ENCODE measurements at places on chromosomes 1 and 21.

GRCh38 chr1:33654267-33654834, 181.9 kb downstream of the ZSCAN20 start:
- DNase-seq, result no peak

- no peak for DNase-seq
These were observed 377.5 kb downstream of the HLX start for GRCh38 chr1:221256773-221257172.

DNA sequence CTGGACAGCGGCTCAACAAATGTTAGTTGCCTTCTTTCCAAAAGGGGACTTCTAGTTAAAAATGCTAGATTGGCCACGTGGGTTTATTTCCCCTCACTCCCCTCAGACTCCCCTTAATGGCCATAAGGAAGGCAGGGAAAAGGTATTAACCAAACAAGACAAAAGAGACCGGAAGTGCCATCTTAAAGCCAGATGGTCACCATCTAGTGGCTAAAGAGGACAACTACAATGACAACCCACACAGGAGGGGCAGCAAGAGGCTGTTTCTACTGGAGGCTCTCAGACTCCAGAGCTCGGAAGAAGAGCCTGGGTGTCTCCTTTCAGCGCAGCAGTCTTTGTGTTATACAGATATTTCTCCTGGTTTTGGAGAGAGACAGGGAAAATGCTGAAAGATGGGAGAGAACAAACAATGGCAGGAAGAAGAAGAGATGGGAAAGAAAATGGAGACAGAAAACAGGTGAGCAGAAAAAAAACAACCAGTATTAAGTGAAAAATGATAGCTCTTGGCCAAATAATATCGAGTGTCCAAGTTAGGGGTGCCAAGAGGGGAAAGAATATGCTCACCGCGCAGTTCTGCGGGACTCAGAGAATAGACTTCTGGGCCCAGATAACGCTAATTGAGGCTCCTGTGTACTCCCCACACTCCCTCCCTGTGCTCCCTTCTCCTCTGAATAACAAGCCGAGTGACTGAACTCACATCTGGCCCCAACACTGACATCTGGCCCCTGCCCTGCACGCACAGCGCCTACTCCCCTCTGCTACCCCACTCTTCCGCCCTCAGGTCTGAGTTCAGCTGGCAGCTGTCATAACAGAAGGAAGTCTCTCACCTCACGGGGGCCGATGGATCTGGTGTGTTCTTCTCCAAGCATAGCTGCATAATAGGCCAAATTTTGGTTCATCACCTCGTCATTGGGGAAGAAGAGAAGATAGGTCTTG, 9.6 kb downstream of the P3H1 start:
- no peak for DNase-seq

- DNase-seq, result no peak
These were observed 29.6 kb downstream of the ZNF695 start for GRCh38 chr1:246978281-246978680.

DNA sequence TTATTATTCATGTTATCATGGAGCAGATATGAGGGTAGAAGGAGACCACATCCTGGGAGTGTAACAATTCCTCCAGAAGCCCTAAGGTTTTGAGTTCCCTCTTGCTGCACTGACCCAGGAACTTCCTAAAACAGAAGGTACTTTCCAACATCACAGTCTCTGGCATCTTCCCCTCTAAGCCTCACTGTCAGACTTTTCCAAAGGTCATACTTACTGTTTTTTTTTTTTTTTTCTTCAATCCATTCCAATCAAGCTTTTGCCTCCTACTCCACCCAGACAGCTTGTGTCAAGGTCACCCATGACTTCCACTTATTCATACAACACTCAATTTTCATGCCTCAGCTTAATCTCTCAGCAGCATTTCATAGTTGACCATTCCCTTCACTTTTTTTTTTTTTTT, 18.4 kb upstream of the UQCRHL start:
- DNase-seq, result no peak

- DNase-seq, result no peak
These were observed 489.3 kb downstream of the MATN1 start for GRCh38 chr1:30234091-30234490.

DNA sequence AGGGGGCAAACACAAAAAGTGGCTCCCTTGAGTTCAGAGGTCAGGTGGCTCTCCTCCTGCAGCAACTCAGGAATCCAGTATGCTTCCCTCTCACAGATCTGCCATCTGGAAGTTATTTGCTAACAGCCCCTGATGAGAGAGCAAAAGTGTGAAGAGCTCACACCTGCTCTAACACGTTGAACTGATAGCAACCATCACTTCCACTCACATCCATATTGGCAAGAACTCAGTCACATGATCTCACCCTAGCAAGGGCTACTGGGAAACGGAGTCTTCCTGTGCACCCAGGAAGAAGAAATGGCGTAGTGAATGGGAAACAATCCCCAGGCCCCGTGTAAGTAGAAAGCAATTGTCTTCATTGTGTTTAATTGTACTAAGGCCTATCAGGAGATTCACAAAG, 20.7 kb upstream of the SLC45A1 start:
- no peak for DNase-seq

GRCh38 chr1:222994511-222995235, 148.4 kb downstream of the TLR5 start:
- no peak for DNase-seq

DNA sequence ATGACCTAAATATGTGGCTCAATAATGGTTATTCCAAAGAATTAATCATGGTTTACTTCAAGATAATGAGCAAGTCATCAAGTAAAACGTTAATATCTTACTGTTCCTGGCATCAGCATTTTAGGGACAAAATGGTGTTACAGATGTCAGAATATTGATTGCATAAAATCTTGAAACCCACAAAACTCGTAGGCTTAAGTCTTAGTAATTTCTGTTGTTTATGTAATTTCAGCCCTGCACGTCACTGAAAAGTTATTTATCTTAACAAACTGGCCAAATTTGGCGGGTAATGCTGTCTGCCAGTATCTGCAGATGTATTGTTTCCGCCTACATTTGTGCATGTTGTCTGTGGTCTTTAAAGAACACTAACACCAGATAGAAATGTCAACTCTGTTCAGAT, 25.8 kb downstream of the CDC7 start:
- no peak for DNase-seq

GRCh38 chr1:25054526-25055323, 124.6 kb upstream of the RUNX3 start:
- DNase-seq, result no peak

- DNase-seq, result no peak
These were observed 188.9 kb upstream of the TMEM51 start for GRCh38 chr1:14964711-14965055.

GRCh38 chr21:18251065-18251464, 6.4 kb downstream of the CHODL start:
- no peak for DNase-seq

DNA sequence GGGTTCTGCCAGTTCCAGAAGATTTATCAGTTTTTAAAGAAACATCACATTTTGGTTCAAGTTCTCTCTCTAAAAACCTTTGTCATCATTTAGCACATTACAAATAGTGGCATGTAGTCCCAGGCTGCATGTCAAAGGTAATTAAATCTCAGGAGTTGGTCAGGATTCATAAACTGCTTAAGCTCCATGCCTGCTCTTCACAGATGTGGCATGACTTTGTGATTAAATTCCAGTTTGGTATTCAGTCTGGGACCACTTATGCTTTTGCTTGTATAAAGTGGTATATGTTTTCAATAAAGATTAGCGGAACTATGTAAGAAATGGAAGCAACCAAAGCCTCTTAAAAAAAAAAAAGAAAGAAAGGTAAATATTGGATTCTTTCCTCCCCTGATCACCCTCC, 408.0 kb downstream of the DISC1 start:
- no peak for DNase-seq

DNA sequence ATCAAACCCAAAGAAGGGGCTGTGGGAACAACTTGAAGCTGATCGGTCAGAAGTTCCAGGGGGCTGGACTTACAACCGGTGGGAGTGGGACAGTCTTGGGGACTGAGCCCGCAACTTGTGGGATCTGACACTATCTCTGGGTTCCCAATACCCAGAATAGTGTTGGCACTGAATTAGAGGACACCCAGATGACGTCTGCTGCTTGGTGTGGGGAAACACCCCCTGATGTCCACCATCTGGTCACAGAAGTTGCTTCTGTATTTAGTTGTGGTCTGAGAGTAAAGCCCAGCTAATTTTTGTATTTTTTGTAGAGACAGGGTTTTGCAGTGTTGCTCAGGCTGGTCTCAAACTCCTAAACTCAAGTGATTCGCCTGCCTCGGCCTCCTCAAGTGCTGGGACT, 28.8 kb downstream of the SERBP1 start:
- no peak for DNase-seq

- peak; percentile 84 for DNase-seq
These were observed at the start of gene LSM10 for GRCh38 chr1:36397378-36398230. TSS of gene LSM10 (minus strand) at chr1:36397908. CDS start at chr1:36394129, 3,779 bp downstream.

DNA sequence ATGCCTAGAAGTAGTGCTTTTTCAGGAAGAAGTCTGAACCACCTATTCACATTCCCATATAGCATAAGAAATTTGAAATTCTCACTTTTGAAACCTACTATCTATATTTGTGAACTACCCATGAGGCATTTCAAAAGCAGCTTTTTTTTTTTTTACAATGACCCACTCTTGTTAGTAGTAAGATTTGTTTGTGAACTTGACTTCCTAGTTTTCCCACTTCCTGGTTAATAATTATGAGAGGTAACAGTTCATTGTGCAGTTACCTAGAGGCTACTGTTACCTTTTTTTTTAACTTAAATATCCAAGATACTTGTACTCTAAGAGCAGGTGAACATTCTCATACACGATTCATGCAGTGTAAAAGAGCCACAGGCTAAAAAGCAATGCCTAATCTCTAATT, 371.7 kb upstream of the ADGRL2 start:
- no peak for DNase-seq

GRCh38 chr1:206725109-206725963, 40.6 kb downstream of the MAPKAPK2 start:
- no peak for DNase-seq

- DNase-seq, result no peak
These were observed 34.9 kb downstream of the CENPF start for GRCh38 chr1:214637722-214638458.

DNA sequence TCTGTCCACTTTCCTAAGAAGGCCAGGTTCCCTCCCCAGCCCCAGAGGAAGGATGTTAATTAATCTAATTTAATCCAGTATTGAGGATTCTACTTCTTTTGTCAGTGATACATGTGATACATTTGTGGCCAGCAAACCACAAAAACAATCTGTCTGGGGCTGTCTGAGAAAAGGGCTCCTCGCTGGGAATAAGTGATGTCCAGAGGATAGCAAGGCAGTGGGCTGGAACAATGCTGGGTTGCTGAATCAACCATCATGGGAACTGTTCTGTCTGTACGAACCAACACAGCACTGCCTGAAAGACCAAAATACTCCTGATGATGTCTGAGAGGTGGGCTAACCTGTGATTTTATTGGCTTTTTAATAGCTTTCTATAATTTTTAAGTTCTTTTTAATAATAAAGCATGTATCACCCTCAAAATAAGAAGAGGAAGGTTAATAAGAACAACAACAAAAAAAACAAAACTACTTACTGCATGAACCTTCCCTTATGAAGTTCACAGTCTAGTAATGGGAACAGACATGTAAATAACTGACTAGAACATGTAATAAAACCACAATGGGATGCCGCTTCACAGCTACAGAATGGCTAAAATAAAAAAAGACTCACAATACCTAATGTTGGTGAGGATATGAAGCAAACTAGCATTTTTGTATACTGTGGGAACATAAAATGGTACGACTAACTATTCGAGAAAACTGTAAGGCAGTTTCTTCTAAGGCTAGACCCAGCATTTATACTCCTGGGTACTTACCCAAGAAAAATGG, 11.4 kb upstream of the ADAR start:
- no peak for DNase-seq

- DNase-seq, result no peak
These were observed 76.4 kb upstream of the SLC45A1 start for GRCh38 chr1:8241417-8242014.

GRCh38 chr1:63124666-63125191, 197.6 kb upstream of the FOXD3 start:
- DNase-seq, result no peak

- DNase-seq, result no peak
These were observed 73.2 kb downstream of the DISC1 start for GRCh38 chr1:231699784-231700183.

DNA sequence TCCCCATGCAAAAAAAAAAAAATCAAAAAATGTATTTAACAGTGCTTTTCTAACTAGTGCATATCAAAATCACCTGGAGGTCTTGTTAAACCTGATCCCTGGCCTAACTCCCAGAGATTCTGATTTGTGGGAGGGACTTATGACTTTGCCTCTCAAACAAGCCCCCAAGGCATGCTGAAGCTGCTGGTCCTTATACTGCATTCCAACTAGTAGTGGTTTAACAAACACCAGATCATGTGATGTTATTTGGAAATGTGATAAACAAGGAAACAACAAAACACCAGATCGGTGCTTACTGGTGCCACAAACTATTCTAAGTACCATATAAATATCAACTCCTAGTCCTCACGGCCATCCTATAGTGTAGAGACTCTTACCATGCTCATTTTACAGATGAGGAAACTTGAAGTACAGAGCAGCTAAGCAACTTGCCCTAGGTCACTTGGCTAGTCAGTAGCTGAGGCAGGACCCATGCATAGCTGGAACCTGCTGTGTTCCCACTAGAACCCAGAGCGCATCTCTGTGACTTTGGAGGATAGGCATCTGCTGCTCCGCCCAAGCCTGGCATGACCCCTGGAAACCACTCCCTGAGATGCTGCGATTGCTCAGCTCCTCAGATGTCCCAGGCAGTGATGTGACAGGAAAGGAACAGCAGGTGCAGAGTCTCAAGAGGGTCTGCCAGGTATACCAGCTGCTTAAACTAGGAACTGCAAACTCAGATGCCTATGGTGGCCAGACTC, 38.1 kb downstream of the SOX13 start:
- no peak for DNase-seq

DNA sequence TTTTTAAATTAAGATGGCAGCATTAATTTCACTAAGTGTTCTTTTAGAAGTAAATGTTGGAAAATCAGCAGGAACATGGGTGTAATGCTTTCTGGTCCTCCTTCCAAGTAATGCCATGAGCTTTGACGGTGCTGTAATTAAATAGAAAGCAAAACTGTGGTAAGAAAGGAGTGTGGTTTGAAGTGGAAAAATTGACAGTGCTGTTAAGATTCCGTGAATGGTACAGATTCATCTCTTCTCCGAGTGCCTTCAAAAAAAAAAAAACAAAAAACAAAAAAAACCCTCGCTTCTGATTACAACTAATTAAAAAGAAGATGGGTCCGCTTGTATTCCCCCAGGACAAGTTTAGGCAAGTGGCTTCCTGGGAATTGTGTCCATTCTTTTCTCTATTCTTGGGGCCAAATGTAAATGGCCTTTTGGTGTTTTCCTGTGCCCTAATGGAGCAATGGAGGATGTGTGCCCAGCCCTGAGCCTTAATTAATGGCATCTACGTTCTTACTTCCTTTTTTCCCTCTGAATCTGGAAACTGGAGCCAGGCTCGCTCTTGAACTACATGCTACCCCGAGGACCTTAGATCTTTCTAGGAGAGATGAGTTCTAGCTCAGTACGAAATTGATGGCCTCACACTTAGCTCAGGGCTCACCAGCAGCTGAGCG, 5.1 kb downstream of the LMO4 start:
- DNase-seq, result no peak

GRCh38 chr1:61448914-61449313, 276.0 kb downstream of the TM2D1 start:
- DNase-seq, result no peak
